Endodermal cell (in vitro differentiated cells): ENCODE measurements at places on chromosomes 16 and 17. TPM values are rescaled to one million over a fixed set of nuclear protein-coding genes. Genes with fewer than 3 reads are reported as not detected.

- H3K27me3 ChIP-seq = no peaks in the 10 kb centered on the region
- no peak for DNase-seq
- peaks cover 4% of the 10 kb centered on the region for H3K4me1 ChIP-seq
- H3K36me3 ChIP-seq = no peaks in the 10 kb centered on the region
- H3K27ac ChIP-seq = no peak overlapping the region
- no peak overlapping the region for H3K4me3 ChIP-seq
Measured at GRCh38 chr16:68866933-68867332, 23.6 kb downstream of the TANGO6 start.

DNA sequence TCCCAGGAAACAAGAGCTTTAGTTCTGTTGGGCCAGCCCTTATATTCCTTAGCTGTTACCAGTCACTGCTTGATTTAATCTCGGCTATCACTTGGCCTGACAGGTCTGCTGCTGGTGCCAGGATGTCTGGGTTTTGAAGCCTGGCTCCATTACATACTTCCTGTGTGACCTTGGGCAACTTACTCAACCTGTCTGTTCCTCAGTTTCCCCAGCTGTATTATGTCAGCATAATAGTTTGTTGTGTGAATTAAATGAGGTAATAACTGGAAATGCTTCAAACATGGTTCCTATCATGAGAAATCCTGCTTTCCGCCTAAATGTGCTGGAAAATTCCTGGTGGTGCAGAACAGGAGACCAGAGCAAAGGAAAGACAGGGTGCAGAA is 50.6 kb upstream of the STH start:
- H3K27ac ChIP-seq = no peak overlapping the region
- H3K27me3 ChIP-seq = peaks cover 27% of the 10 kb centered on the region
- no peaks in the 10 kb centered on the region for H3K4me1 ChIP-seq
- H3K36me3 ChIP-seq = no peaks in the 10 kb centered on the region
- no peak for DNase-seq
- peak overlapping the region; percentile 37 for H3K4me3 ChIP-seq

DNA sequence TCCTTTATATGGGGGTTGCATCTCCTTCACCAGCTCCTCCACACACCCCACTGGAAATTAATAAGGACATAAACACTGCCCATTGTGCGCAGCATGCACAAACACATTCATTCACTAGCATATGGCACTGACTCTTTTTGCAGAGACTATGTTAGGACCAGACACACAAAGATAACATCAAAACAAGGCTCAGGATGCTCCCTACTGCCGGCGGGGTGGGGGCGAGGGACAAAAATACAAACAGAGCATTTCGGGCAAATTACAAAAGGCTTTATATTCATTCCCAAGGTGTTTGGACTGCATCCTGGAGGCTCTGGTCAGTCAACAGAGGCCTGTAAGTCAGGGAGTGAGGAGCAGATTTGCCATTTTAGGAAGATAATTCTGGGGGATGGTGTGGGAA is 299.7 kb downstream of the SLC39A11 start:
- H3K27me3 ChIP-seq = no peaks in the 10 kb centered on the region
- no peaks in the 10 kb centered on the region for H3K4me1 ChIP-seq
- no peaks in the 10 kb centered on the region for H3K36me3 ChIP-seq
- no peak for DNase-seq
- no peak overlapping the region for H3K4me3 ChIP-seq
- no peak overlapping the region for H3K27ac ChIP-seq

DNA sequence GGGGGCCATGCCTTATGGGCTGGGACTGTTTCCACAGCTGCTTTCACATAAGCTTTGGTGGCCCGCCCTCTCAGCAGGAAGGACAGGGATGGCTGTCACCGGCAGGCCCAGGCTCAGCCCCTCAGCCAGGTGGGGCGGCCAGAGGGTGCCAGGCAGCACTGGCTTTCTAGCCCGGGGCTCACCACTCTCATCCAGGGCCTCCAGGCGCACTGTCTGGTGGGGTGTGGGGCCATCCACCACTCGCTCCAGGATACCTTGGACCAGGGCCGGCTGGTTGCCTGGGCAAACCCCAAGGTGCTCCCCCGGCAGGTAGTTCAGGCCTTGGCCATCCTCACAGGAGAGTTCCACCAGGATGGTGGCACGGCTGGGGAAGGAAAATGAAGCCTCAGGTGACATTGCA is 35.0 kb downstream of the NOS2 start:
- no peak for DNase-seq
- no peak overlapping the region for H3K4me3 ChIP-seq
- no peak overlapping the region for H3K27ac ChIP-seq
- H3K36me3 ChIP-seq = no peaks in the 10 kb centered on the region

DNA sequence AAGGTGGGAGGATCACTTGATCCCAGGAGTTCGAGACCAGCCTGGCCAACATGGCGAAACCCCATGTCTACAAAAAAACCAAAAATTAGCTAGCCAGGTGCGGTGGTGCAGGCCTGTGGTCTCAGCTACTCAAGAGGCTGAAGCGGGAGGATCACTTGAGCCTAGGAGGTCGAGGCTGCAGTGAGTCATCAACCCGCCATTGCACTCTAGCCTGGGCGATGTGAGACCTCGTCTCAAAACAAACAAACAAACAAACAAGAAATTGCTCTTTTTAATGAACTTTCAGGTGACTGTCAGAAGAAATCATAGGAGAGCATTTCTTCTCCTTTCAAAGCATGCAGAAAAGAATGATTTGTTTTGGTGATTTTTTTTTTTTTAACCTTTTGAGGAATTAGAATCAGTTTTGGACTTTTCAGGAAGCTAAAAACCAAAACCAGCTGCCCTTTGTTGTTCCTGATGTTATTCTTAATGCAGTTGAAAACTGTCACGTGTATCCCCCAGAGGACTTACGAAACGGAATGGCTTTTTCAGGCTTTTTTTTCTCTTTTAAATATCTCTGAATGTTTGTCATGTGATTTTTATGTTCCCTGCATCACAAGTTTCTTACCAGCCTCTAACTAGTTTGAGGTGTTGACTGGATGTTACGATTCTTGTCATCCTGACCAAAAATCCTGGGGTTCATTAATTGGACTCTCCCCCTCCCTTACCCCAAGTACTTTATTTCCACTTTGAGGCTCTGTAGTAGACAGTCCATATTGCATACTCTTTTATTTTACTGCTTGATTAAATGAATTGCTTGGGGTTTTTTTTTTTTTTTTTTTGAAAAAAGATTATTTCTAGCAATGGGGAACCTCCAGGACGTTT is 34.1 kb downstream of the SNX29 start:
- no peaks in the 10 kb centered on the region for H3K27me3 ChIP-seq
- H3K27ac ChIP-seq = no peak overlapping the region
- no peak overlapping the region for H3K4me3 ChIP-seq
- H3K4me1 ChIP-seq = no peaks in the 10 kb centered on the region
- no peaks in the 10 kb centered on the region for H3K36me3 ChIP-seq

GRCh38 chr16:67277294-67277998 is 1.9 kb upstream of the PLEKHG4 start:
- no peaks in the 10 kb centered on the region for H3K4me1 ChIP-seq
- no peaks in the 10 kb centered on the region for H3K27me3 ChIP-seq
- H3K27ac ChIP-seq = no peak overlapping the region
- no peak for DNase-seq
- H3K36me3 ChIP-seq = peaks cover 6% of the 10 kb centered on the region
- H3K4me3 ChIP-seq = peak overlapping the region; percentile 70

- no peak for DNase-seq
- no peak overlapping the region for H3K4me3 ChIP-seq
- H3K4me1 ChIP-seq = no peaks in the 10 kb centered on the region
Measured at GRCh38 chr17:13736916-13737315, 135.2 kb upstream of the HS3ST3A1 start.

- no peak overlapping the region for H3K27ac ChIP-seq
- H3K27me3 ChIP-seq = no peaks in the 10 kb centered on the region
- DNase-seq = no peak
- no peak overlapping the region for H3K4me3 ChIP-seq
- no peaks in the 10 kb centered on the region for H3K4me1 ChIP-seq
- peaks cover 11% of the 10 kb centered on the region for H3K36me3 ChIP-seq
Measured at GRCh38 chr16:47162670-47163420, 19.1 kb upstream of the NETO2 start.

DNA sequence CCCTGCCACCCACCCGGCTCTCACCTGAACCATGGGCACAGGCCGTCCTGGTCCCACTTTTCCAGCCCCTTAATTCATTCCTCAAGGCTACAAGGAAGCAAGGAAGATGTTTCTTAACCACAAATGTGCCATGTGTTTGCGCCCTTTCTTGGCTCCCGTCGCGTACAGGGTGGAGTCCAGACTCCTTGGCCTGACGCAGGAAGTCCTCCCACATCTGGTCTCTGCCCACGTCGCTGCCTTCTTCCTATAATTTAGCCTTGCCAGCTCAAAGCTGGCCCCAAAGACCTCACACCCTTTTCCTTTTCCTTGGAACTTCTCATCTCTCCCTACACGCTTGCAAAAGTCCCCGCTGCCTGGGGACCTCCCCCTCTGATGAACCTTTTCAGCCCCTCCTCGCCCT is 38.8 kb upstream of the BHLHA9 start:
- H3K27me3 ChIP-seq = peaks cover 51% of the 10 kb centered on the region
- DNase-seq = no peak
- H3K27ac ChIP-seq = no peak overlapping the region
- H3K4me3 ChIP-seq = no peak overlapping the region
- H3K36me3 ChIP-seq = no peaks in the 10 kb centered on the region

GRCh38 chr16:49543631-49543946 is 170.0 kb downstream of the C16orf78 start:
- H3K4me1 ChIP-seq = peaks cover 5% of the 10 kb centered on the region
- H3K4me3 ChIP-seq = no peak overlapping the region
- H3K36me3 ChIP-seq = no peaks in the 10 kb centered on the region
- H3K27me3 ChIP-seq = no peaks in the 10 kb centered on the region

DNA sequence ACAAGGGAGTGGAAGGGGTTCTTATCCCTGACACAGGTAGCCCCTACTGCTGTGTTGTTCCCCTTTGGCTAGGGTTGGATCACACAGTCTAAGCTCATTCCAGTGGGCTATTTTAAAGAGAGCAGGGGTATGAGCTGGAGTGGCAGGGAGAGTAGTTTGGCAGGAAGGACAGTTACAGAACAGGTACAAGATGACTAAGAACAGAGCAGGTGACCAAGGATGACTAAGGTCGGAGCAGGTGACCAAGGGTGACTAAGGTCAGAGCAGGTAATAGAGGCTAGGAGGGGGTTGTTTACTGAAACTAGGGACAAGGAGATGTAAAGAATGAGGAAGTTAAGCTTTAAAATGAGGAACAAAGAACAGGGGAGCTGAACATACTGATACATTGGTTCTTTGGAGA is 58.8 kb downstream of the UTP18 start:
- no peaks in the 10 kb centered on the region for H3K4me1 ChIP-seq
- no peak overlapping the region for H3K27ac ChIP-seq
- peak; percentile 48 for DNase-seq
- H3K27me3 ChIP-seq = no peaks in the 10 kb centered on the region
- H3K4me3 ChIP-seq = peak overlapping the region; percentile 60

- H3K4me3 ChIP-seq = no peak overlapping the region
- peaks cover 36% of the 10 kb centered on the region for H3K36me3 ChIP-seq
- H3K27me3 ChIP-seq = no peaks in the 10 kb centered on the region
- H3K4me1 ChIP-seq = no peaks in the 10 kb centered on the region
- no peak overlapping the region for H3K27ac ChIP-seq
Measured at GRCh38 chr16:85682516-85682915, 6.2 kb downstream of the GINS2 start.

GRCh38 chr16:79970551-79971236 is 370.2 kb upstream of the MAF start:
- no peak overlapping the region for H3K4me3 ChIP-seq
- H3K4me1 ChIP-seq = no peaks in the 10 kb centered on the region
- no peak overlapping the region for H3K27ac ChIP-seq
- DNase-seq = no peak

GRCh38 chr16:11681556-11681955 is 13.3 kb downstream of the SNN start:
- no peak overlapping the region for H3K27ac ChIP-seq
- no peak for DNase-seq
- H3K4me3 ChIP-seq = no peak overlapping the region
- no peaks in the 10 kb centered on the region for H3K4me1 ChIP-seq
- H3K36me3 ChIP-seq = peaks cover 85% of the 10 kb centered on the region
- no peaks in the 10 kb centered on the region for H3K27me3 ChIP-seq

- no peak overlapping the region for H3K27ac ChIP-seq
- H3K27me3 ChIP-seq = no peaks in the 10 kb centered on the region
- no peak overlapping the region for H3K4me3 ChIP-seq
- H3K36me3 ChIP-seq = no peaks in the 10 kb centered on the region
- H3K4me1 ChIP-seq = peaks cover 6% of the 10 kb centered on the region
Measured at GRCh38 chr17:65314212-65314611, 177.0 kb downstream of the RGS9 start.

DNA sequence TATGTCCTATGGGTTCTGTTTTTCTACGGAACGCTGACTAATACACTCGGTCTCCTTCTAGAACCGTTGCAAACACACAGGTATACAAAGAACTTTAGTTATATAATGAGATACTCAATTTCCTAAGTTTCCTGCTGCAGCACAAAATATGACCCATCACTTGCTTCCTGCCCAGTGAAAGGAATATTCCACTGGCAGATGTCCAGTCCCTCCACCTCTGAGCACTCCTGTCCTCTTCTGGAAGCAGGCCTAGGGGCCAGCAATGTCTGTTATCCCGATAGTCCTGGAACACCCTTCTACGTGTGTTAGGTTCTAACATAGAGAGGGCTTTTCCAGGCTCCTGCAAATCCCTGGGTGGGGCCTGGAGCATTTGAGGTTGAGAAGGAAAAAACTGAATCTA is 32.7 kb downstream of the ADAMTS18 start:
- peaks cover 10% of the 10 kb centered on the region for H3K36me3 ChIP-seq
- H3K27ac ChIP-seq = no peak overlapping the region
- no peaks in the 10 kb centered on the region for H3K27me3 ChIP-seq
- DNase-seq = no peak

- H3K4me1 ChIP-seq = no peaks in the 10 kb centered on the region
- no peak for DNase-seq
- H3K27me3 ChIP-seq = peaks cover 14% of the 10 kb centered on the region
- H3K27ac ChIP-seq = no peak overlapping the region
- no peaks in the 10 kb centered on the region for H3K36me3 ChIP-seq
Measured at GRCh38 chr17:70251706-70252105, 82.4 kb downstream of the KCNJ2 start.

- H3K36me3 ChIP-seq = no peaks in the 10 kb centered on the region
- no peak overlapping the region for H3K27ac ChIP-seq
- H3K27me3 ChIP-seq = no peaks in the 10 kb centered on the region
- no peak for DNase-seq
- H3K4me1 ChIP-seq = no peaks in the 10 kb centered on the region
- no peak overlapping the region for H3K4me3 ChIP-seq
Measured at GRCh38 chr17:58875261-58875660, 119.6 kb downstream of the PPM1E start.

- no peaks in the 10 kb centered on the region for H3K27me3 ChIP-seq
- H3K36me3 ChIP-seq = no peaks in the 10 kb centered on the region
- H3K4me1 ChIP-seq = peaks cover under 1% of the 10 kb centered on the region
- H3K27ac ChIP-seq = no peak overlapping the region
- DNase-seq = no peak
- no peak overlapping the region for H3K4me3 ChIP-seq
Measured at GRCh38 chr17:61728297-61728836, 135.0 kb downstream of the BRIP1 start.

- H3K4me1 ChIP-seq = no peaks in the 10 kb centered on the region
- no peak overlapping the region for H3K27ac ChIP-seq
- peaks cover 15% of the 10 kb centered on the region for H3K27me3 ChIP-seq
- H3K36me3 ChIP-seq = no peaks in the 10 kb centered on the region
- DNase-seq = peak; percentile 58
Measured at GRCh38 chr16:76474048-76474447, 196.8 kb downstream of the CNTNAP4 start.

TM4SF5 gene
- not detected in 2 replicates for total RNA-seq

BAHCC1 gene
- 38.8 to 65.9 TPM (median 63.9 TPM) in 3 replicates for total RNA-seq

MRPL10 gene
- 56.3 and 56.8 TPM in 2 replicates for total RNA-seq

CRYBA1 gene
- total RNA-seq = not detected in 3 replicates

COX6A2 gene
- not detected in 3 replicates for total RNA-seq

TMEM132E gene
- not detected in 3 replicates for total RNA-seq

THRA gene
- total RNA-seq = 12.7 to 13.3 TPM (median 13.0 TPM) in 3 replicates

CHST5 gene
- total RNA-seq = 0.17 to 1.1 TPM (median 0.33 TPM) in 3 replicates
